Transverse colon (tissue), 4 donors: ENCODE measurements at places on chromosomes 11 and 22. TPM values are rescaled to one million over a fixed set of nuclear protein-coding genes. Genes with fewer than 3 reads are reported as not detected.

ARHGAP8 gene
- 28.6 TPM for total RNA-seq

NPAS4 gene
- not detected for total RNA-seq

BIK gene
- 23.5 TPM for total RNA-seq

ADM gene
- 51.9 TPM for total RNA-seq

FGF19 gene
- total RNA-seq, result not detected

NXPE1 gene
- total RNA-seq, result 333 TPM

C22orf42 gene
- not detected for total RNA-seq

CAVIN3 gene
- total RNA-seq, result 25.9 TPM

HTR3B gene
- not detected for total RNA-seq

FAM83F gene
- 18.9 TPM for total RNA-seq
